NCI-H774 (cell line): ENCODE measurements at places on chromosomes 6 and 20.
A peak's percentile ranks its signal among the peaks of the same experiment; 100 is the strongest.

- DNase-seq, result no peak
Measured at GRCh38 chr20:21684671-21685070, 20.8 kb upstream of the PAX1 start.

- no peak for DNase-seq
Measured at GRCh38 chr6:6920114-6920986, 187.4 kb upstream of the RREB1 start.

GRCh38 chr6:31529329-31530150, 778 bp downstream of the MCCD1 start:
- no peak for DNase-seq

GRCh38 chr6:36797055-36797454, 42.2 kb downstream of the CPNE5 start:
- no peak for DNase-seq

DNA sequence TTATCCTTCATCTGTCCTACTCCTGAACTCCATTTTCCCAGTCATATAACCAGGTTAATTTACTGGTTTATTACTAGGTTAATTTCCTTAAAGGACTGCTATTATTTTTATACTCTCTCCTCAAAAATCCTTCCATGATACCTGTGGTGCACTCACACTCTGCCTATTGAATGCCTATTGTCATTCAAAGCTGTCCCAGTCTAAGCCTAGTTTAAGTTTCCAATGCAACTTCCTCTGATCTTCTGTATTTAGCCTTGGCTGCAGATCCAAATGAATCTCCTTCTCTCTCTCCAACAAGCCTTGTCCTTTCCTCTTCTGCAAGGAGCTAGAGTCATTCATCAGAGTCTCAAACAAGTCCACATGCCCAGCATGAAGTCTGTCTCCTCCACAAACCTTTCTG, 41.3 kb upstream of the ADGRF5 start:
- no peak for DNase-seq

- no peak for DNase-seq
Measured at GRCh38 chr20:2207770-2208097, 88.1 kb upstream of the TGM3 start.

- DNase-seq, result no peak
Measured at GRCh38 chr6:44496665-44497369, 109.3 kb downstream of the CDC5L start.

DNA sequence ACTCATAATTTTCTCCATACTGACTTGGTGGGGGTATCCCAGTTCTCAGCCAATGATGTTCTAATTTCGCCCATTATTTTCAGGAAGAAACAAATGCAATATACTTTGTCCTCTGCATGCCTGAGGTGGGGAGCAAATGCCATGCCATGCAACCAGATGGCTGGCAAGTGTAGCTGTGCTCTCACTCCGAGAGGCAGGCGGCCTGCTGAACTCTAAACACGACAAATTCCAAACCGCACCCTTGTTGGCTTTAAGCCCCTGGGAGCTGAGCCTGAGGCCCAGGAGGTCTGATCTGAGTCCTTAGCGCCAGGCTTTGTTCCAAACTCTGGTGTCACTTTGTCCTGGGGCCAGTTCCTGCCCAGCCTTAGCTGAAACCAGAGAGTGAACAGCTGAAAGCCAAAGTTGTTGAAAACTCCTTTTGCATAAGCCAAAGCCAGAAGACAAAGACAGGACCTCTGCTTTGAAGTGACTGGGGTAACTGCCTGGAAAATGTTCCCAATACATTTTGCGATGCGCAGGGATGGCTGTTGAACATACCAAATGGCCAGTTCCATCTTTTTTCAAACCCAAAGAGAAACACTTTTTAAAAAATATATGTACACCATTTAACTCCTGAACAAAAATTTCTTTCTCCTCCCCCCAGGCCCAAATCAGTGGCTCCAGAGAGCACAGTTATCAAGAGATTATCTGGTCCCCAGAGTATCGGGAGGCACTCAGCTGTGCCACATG, 46.2 kb downstream of the TTI1 start:
- DNase-seq, result no peak

GRCh38 chr6:139378882-139379341, 4.5 kb upstream of the CITED2 start:
- no peak for DNase-seq

GRCh38 chr6:45072016-45072415, 256.1 kb upstream of the RUNX2 start:
- DNase-seq, result no peak

DNA sequence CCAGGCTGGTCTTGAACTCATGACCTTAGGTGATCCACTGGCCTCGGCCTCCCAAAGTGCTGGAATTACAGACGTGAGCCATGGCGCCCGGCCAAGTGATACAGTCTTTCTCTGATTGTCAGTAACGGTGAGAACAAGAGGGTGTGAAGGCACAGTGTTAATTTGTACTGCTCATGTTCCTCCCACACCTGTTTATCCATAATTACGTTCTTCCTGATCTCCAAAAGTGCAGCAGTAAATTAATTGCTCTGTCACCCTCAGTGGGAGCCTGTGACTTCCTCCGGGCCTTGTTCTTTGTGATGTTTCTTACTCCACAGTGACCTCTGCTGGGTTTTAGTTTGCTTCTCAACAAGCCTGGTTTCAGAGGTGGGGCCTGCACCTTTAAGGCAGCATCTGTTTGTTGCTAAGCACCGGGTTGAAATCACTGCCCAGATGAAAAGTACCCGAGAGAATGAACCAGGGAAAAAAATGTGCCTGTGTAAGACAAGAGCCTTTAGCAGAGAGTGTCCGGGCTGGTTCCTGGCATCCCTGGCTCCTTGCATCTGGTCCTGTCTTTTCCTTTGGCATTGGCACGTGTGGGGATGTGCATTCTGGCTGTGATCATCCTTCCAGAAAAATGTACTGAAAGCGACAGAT, 89.1 kb upstream of the CLDN20 start:
- DNase-seq, result peak; percentile 91

GRCh38 chr6:140711019-140711613, 1336.7 kb upstream of the CITED2 start:
- DNase-seq, result no peak

DNA sequence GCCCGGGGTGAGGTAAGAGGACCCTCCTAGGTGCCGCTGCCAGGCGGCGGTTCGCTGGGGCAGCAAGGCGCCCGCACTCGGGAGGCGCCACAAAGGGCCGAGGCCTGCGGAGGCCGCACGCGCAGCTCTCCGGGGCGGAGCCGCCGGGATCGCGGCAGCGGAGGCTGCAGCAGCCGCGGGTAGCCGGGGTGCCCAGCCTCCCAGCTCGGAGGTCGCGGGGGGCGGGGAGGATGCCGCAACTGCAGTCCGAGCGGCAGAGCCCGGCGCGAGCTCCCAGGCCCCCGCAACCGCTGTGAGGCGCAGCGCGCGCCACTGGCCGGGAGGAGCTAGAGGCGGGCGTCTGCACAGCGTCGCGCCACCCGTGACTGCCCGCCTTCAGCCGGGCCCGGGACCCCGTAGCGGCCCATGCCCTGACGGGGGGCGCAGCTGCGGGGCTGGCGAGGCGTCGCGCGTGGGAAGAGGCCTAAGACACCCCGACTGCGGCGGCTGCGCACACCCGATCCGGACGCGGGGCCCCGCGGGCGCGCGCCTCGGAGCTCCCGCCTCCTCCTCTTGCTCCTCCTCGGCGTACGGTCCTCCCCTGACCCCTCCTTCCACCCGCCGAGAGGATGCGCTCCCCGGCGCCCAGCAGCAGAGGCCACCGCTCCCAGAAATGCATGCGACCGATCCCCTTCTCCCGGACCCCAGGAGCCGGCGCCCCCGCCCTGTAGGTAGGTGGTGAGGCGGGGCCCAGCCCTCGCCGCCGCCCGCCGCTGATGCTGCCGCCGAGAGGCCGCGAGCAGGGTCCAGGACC, at the start of gene NCOA7:
TSS of gene NCOA7 (plus strand) at position 603 of the 793 bp plus-strand sequence. CDS start 24,395 bp downstream, outside the sequence.
- DNase-seq, result peak; percentile 90

DNA sequence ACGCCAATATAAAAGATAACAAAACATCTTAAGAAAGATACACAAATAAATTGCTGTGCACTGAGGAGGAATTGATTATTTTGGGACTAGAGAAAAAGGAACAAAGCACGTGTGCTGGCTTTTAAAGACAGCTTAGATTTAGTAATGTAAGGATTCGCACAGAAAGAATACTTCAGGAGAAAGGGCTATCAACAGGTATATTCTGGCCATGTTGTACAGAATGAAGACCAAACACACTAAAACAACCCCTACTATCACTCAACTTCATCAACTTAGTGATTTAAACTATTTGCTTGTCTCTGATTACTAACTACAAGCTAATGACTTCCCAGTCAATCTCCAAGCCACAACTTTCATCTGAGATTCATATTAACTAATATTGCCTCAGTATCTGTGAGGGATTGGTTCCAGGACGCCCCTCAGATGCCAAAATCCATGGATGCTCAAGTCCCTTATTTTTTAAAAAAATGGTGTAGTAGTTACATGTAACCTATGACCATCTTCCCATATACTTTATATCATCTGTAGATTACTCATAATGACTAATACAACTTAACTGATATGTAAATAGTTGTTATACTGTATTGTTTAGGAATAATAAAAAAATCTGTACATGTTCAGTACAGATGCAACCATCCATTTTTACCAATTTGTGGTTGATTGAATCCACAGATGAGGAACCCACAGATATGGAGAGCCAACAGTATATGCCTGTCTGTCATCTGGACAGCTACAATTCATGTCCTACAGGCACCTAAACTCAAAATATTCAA, 4.5 kb downstream of the DEK start:
- no peak for DNase-seq

DNA sequence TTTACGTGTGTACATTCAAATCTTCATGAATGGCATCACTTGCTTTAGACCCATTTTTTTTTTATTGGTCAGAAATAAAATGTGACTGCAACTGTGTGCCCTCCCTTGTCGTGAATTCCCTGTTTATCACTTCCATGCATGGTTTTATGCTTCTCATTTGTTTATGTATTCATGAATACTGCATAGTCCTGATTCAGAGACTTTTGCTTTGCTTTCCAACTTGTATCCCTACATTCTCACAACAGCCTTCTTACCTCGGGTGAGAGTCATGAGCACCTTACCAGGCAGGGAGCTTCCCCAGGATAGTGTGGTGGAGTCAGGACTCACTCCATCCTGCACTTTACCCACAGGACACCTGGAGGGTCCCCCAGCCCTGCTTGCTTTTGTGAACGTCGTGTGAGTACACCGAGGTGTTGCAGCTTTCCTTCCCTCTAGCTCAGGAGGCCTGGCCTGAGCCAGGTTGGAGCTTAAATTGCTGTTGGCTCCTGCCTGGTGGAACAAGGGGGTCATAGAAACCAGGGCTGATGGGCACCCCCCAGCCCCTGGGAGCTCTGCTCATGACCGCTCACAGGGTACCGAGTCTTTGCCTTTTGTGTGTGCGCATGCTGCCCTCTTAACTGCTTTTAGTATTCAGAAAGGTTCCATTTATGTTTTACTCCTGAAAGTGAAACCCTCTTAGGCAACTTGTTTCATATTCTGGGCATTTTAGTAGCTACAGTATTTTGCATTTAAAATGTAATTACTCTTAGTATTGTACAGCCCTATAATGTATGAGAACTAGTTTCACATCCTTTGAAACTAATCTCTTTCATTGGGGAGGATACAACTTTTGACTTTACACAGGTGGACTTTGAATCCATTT, 66.0 kb downstream of the CDS2 start:
- DNase-seq, result no peak

DNA sequence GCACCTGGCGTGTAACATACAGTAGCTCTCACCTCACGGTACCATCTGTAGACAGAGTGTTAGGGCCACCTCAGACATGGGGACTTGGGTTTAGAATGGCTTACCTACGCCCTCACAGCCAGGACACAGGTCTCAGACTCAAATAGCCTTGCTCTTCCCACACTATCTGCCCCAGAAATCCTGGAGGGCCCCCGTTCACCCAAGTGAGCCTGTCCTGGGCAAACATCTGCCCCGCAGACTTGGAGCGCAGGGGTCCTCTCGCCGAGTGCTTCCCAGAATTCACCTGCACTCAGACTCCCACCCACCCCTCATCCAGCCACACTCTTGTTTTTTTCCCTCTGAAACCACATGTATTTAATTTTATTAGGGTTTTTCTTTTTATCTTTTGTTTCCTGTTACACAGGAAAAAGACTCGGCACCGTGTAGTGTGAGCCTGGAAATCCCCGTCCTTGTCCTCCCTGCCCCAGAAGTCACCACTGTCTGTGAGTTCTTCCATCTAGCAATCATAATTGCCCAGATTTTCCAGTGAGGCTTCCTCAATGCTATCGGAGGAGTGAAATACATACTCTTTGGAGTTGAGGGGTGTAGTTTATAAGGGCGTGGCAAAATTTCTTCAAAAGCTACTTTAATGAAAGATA, 17.1 kb upstream of the MAP1LC3A start:
- no peak for DNase-seq

DNA sequence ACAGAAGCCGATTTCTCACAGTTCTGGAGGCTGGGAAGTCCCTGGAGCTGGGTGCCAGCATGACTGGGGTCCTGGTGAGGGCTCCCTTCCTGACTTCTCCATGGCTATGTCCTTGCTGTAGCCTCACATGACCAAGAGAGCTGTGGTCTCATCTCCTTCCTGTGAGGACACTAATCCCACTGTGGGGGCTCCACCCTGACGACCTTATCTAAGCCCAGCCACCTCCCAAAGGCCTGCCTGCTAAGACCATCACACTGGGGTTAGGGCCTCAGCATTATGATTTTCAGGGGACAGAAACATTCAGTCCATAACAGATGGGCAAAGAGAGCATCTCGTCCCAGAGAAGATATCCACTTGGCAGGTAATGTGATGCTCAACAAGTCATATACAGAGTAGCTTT, 16.8 kb downstream of the RPP40 start:
- no peak for DNase-seq

GRCh38 chr6:152642578-152643375, 5.6 kb upstream of the SYNE1 start:
- peak; percentile 34 for DNase-seq

DNA sequence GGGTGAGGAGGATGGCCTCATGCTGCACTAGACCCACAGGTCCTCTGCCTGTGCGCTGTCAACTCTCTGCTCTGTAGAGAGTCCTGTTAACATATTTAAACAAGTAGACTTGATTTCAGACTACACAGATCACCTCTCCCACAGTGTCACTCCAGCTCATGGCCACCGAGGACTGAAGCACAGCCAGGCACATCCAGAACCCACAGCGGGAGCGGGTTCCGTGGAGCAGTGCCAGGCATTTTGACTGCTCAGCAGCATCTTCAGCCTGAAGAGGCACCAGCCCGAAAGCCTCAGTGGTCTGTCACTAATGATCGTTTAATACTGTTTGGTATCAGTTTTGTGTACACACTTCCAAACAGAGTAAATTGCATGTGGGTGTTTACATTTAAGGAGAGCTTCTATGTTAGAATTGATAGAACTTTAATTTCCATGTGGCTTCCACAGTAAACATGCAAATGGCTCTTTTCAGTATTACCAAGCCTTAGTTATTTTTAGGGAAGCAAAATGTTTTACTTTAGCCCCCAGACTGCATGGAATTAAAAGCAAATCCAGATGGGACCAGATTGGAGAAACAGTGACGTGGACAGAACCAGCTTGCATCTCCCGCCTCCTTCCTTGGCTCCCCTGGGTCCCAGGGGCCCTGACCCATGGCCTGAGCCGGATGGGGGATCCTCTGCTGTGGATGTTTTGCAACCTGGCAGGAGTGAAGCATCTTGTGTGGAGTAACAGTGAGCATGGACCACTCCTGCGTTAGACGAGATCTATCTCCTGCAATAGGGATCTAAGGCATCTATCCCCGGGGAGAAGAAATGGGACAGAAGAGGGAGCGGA, 196.7 kb upstream of the CDH4 start:
- no peak for DNase-seq

GRCh38 chr6:126721581-126722160, 381.8 kb downstream of the CENPW start:
- no peak for DNase-seq

- DNase-seq, result no peak
Measured at GRCh38 chr6:128456510-128457230, 63.7 kb downstream of the PTPRK start.

GRCh38 chr6:35948725-35949124, 27.8 kb upstream of the SRPK1 start:
- DNase-seq, result no peak
